ENCODE measurements at places on chromosomes 7 and 10.

DNA sequence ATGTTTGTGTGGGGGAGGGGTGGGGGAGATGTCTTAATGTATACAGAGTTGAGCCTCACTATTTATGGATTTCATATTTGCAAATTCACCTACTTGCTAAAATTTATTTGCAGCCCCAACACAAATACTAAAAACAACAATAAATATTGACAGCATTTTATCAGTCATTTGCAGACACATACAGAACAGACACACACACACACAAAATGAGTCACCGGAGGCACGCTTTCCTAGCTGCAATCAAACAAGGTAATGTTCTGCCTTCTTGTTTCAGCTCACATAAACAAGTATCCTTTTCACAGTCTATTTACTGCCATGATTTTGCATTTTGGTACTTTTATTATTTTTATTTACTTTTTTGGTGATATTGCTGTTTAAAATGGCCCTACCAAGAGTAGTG is 88.5 kb downstream of the IPMK start:
- no peak for DNase-seq

DNA sequence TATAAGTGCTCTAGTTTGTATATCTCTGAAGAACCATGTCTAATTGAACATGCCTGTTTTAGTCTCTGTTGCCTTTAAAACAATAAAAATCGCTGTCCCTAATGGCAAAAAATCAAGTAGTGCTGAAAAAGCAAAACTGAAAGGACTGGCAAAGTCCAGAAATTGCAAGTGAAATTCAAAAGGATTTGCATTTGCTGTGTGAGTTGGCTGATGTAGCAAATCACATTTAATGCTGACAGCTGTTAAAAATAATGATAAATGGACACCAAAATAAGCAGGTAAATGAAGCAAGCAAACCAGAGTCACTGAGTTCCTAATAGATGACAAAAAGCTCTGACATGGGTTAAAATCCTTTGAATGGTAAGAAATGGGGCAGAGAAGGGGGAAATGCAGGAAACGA is 874.1 kb downstream of the GRM8 start:
- DNase-seq = no peak

DNA sequence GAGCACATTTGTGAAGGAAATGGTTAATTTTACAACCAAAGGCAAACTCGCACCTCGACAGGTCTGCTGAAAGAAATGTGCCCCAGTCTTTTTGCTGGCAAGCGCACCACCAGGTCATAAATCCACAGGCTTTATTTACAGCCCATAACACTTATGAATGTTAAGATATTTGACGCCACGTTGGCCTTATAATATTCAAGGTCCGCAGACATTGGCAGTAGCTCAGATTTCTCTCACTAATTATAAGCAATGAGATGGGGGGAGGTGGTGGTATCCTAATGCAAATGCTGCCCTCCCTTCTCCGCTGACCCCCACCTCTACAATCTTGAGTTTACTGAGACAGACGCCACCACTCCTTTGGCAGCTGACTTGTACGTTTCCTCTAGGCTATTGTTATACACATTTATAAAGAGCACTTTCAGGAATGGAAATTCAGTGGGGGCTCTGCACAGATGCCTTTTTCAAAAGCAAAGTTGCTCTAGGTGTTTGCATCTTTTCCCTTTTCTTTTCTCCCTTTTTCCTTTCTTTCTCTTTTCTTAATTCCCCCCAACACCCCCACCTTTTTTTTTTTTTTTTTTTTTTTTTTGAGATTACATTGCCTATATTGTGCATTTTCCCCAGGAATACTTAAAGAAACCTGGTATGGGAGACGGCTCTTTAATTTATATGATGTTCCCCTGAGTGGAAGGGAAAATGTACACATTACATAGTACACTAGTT is 6.7 kb downstream of the TCF7L2 start:
- no peak for DNase-seq

- no peak for DNase-seq
Observed at GRCh38 chr7:121578669-121579068, 182.6 kb upstream of the FAM3C start.

DNA sequence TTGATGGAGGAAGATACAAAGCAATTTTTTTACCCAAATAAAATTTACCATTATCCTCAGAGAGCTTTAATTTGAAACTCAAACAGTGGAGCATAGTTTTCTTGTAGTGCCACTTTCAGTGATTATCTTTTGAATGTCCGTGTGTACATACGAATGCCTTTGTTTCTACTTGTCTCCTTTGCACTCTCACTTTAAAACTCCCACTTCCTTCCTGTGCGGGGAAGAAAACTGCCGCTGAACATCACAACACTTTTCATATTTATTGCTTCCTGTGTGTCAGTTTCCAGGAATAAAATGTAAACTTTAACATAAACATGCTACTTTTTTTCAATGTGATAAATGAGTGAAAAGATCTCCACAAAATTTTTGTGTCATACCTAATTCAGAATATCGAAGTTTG is 102.4 kb downstream of the SEMA3A start:
- no peak for DNase-seq

DNA sequence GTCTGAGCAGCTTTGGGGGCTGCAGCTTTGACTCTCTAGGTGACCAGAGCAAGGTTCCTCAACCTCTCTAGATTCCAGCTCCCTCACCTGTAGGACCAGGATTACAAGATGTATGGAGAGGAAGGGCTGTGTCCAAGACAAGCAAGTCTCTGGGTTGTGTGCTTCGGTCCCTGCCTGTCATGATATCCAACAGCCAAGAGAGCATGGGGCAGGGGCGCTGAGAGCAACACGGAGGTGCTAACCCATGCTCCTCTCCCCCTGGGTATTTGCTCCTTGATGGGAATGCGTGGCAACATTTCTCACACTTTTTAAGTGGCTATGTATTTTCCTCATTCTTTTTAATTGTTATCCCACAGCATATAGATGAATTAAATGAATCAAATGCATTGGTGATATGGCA is 10.3 kb downstream of the CDHR1 start:
- DNase-seq = no peak

DNA sequence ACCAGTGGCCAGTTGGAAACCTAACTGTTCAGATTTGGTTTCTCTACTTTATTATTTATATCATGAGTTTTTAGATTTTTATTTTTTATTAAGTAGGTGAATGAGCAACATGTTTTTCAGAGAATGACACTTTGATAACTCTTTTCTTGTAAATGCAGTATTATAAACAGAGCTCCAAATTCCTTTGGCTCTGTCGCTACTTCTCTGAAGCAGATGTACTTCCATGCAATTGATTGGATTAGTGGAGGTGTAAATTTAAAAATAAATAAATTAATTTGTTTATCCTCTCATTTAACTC is 34.3 kb upstream of the ICA1 start:
- no peak for DNase-seq
